ENCODE measurements at places on chromosomes 12 and 14.
A peak's percentile ranks its signal among the peaks of the same experiment; 100 is the strongest.

DNA sequence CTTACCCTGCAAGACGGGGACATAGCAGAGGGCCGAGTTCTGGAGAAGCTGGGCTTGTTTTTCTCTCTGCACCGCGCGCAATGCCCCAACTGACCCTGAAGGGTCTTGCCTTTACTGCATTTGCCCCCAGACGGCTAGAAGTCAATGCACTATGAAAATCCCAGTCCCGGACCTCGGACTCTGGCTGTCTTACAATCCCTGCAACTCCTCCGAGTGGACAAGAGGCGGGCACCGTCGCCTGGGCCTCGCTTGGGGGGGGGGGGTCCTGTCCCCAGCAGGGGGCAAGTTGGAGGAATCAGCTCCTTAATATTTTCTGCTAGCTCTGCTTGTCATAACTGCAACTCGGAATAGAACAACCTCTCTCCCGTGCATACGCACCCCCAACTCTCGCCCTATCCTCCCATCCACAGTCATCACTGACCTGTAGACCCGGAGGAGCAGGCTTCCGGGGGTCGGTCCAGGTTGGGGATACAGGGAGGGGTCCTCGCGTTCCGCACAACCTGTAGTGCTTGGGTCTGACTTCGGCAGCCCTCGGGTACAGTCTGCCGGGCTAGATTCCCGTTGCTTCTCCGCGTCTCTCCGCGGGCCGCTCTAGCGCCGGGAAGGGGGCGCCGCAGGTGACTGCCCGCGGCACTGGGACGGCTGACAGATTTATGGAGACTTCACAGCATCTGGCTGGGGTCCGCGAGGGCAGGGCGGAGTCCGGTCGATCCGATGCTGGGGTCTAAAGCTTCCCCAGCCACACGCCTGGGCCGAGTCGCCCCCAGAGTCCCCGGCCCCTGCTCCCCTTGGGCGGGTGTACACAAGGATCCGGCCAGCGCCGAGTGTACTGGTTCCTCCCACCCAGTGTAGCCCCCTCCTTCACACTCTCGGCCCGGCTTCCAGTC lies 3.3 kb upstream of the PAX9 start:
- DNase-seq: no peak

DNA sequence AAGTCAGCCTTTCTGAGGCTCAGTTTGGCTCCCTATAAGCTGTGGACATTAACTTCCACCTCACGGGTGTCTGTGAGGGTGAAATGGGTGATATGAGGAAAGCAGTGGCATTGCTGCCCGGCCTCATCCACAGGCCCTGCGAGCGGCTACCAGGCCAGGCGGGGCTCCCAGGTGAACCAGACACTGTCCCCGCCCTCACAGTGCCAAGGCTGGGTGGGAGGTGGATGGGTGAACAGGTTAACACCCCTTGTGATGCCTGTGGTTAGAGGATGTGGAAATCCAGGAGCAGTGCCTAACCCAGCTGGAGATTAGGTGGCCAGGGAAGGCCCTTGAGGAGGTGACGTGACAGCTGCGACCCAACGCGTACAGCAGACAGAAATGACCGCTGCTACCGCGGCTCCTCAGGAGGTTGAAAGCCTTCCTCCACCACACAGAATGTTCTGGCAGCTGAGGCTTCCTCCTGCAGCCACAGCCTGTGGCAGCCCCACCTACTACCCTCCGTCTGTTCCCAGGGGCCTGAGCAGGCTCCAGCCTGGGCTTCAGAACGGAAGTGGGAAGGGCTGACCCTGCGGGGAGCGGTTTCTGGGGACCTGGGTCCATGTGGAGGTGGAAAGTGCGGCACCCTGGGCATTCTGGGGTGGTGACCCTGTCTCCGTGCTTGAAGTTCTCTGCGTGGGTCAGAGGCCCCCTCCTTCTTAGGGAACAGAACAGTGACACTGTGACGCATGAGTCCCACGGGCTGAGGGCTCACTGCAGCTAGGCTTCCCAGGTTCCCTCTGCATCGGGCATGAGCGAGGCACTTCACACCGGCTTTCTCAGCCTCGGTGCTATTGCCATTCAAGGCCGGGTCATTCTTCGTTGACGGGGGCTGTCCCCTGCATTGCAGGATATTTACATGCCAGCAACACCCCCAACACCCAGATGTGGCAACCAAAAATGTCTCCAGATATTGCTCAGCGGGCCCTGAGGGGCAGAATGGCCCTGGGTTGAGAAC lies 9.7 kb downstream of the MMAB start:
- no peak for DNase-seq

- peak; percentile 6 for DNase-seq
Observed at GRCh38 chr12:30450872-30451271, 244.8 kb downstream of the IPO8 start.

DNA sequence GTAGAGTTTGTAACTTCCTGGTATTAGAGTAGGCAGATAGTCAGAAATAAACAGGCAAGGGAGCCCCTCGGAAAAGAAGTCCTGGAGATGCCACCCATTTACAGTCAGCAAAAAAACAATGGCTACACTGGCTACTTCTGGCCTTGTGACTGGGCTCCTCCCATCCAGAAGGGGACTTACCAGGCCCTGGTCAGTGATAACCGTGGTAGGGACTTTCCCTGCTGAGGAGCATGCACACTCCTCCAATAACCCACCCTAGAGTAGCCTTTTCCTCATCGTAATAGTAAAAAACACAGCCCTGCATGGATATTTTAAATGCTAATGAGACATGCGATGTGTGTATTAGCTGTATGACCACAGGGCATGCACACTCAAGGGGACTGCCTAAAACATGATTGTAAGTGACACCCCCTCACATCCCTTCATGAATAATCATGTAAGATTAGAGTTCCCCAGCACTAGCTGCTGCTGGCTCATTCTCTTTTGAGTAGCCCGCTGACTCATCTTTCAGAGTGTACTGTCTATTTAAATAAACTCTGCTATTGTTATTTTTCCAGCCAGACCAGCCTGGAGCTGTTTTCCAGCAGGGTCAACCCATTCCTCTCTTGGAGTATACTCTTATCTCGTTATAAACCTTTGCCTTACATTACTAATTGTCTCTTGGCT lies 413.8 kb upstream of the TMTC1 start:
- DNase-seq: peak; percentile 50

DNA sequence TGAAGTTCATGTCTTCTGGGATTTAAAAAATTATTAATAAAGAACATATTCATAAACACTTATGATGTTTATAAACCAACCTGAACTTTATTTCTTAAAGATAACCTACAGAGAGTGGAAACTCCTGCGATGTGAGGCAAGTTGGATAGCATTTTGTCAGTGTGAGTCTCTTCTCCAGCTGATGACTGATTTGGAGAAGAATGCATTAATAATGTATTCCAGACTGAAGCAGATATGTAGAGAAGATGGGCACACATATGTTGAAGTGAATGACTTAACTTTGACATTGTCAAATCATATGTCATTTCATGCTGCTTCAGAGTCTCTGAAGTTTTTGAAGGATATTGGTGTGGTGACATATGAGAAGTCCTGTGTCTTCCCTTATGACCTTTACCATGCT lies 7.3 kb downstream of the HELB start:
- DNase-seq: no peak

DNA sequence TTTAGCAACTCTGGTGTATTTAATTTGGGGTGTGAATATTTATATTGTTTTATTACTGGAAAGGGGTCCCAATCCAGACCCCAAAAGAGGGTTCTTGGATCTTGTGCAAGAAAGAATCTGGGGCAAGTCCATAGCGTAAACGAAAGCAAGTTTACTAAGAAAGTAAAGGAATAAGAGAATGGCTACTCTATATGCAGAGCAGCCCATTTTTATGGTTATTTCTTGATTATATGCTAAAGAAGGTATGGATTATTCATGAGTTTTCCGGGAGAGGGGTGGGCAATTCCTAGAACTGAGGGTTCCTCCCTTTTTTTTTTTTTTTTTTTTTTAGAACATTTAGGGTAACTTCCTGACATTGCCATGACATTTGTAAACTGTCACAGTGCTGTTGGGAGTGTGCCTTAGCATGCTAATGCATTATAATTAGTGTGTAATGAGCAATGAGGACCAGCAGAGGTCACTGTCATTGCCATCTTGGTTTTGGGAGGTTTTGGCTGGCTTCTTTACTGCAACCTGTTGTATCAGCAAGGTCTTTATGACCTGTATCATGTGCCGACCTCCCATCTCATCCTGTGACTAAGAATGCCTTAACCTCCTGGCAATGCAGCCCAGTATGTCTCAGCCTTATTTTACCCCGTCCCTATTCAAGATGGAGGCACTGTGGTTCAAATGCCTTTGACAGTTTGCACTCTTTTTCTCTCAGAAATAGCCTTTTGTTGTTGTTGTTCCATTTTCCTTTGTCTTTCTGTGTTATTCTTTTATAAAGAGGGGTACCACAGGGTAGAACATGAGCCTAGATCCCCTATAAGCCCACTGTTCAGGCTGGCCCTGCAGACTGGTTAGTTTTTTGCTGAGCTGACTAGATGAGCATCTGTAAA lies 75.5 kb upstream of the DCD start:
- peak; percentile 4 for DNase-seq

DNA sequence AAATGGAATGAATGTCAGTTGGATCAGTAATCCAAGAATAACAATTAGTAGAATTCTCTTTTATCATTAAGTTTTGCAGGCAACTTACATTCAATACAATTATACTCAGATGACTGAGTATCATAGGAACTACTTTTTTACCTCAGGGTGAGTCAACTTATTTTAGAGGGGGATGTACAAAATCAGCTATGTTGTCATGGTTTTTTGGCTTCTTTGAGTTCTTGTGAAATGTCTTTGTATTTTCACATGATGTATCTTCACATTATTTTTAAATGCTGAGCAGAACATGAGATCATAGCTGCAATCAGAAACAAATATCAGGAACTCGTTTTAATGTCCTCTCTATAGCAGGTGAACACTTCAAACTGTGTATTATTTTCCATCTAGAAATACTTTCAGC lies 65.3 kb upstream of the PTPRR start:
- DNase-seq: peak; percentile 77

DNA sequence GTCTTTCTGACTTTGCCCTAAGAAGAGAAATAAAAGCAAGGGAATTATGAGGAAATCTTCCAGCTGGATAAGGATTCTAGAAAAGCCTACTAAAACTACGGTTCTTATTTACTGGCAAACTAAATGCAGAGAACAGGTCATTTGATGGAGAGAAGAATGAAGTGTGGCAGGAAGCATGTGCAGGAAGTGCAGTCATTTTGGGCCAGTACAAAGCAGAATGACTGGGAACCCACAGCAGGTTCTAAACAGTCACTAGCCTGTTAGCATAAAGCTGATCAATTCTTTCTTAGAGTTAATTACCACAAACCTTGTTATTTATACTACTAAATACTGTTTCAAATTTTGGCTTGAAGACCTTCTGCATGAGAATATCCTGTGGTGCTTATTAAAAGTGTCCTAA lies 36.7 kb downstream of the CFAP54 start:
- no peak for DNase-seq

DNA sequence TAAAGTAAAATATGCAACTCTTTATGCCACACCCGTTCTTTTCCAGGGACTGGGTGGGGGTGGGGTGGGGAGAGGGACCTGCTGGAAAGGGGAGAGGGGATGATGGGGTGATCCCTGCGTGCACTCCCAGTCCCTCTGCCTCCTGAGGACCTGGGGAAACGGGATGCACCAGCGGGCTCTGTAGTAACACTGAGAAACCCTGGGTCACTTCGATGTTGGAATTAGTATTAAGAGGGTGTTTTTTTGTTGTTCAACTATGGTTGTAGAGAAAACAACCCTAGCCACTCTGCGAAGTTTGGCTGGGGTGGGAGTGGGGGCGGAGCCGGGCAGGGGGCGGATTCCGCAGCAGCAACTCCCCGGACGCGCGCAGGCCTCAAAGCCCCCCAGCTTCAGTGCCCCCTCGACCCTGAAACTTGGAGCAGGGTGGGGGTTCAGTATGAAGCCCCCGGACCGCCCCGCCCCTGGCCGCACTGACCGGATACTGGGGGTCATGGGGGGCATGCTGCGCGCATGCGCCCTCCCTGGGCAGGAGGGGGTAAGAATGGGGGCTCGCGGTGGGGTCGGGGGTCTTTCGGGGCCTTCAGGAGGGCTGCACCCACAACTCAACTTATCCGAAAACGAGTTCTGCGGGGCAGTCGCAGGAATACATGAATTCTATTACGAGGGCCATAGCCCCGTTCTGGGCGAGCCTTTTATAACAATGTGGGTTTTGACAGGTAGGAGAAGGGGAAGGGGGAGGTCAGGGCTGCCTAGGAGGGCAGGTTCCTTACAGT lies 1.3 kb upstream of the ARHGEF25 start:
- DNase-seq: no peak

GRCh38 chr14:22432348-22432976 lies 156.6 kb downstream of the DAD1 start:
- DNase-seq: peak; percentile 96

- DNase-seq: no peak
Observed at GRCh38 chr14:98901511-98902205, 370.3 kb downstream of the BCL11B start.

- DNase-seq: no peak
Observed at GRCh38 chr12:63397807-63398206, 246.8 kb upstream of the AVPR1A start.

GRCh38 chr12:124605883-124606774 lies 38.7 kb upstream of the NCOR2 start:
- DNase-seq: no peak

DNA sequence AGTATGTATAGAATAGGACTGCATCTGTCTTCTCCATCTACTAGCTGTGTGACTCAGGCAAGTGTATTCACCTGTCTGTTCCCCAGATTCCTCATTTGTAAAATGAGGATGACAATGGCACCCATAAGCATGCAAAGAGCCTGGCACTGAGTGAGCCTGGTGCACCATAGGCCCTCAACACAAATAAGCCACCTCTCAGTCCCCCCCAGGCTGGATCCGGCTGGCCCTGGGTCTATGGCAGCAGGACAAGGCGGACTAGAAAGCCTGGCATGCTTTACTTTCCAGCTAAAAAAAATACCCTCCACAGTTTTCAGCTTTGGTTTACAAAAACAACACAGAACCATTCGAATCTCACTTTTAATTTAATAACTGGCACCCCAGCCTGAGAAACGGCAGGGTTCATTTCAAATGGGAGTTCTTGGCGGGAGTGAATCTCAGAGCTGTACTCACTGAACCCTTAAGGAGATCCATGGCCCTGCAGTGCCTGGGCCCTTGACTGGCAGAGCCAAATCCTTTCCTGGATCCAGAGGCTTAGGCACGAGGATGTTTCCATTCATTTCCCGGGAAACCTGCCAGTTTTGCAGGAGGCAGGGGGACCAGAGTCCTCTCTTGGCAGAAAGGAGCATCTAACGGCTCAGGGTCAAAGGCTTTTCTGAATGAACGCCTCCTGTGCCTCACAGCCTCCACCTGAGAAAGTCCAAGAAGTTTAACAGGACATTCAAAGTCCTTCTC lies 17.7 kb downstream of the SYNE3 start:
- no peak for DNase-seq

GRCh38 chr12:130960058-130960457 lies 6.4 kb downstream of the ADGRD1 start:
- DNase-seq: no peak

Measured in iris pigment epithelial cell (primary cell).